Kidney epithelial cell (primary cell): ENCODE measurements at places on chromosomes 1 and 21.

GRCh38 chr1:30108186-30108585, 615.2 kb downstream of the MATN1 start:
- DNase-seq = no peak

GRCh38 chr1:228145463-228146416, 4.0 kb upstream of the GJC2 start:
- DNase-seq = no peak

DNA sequence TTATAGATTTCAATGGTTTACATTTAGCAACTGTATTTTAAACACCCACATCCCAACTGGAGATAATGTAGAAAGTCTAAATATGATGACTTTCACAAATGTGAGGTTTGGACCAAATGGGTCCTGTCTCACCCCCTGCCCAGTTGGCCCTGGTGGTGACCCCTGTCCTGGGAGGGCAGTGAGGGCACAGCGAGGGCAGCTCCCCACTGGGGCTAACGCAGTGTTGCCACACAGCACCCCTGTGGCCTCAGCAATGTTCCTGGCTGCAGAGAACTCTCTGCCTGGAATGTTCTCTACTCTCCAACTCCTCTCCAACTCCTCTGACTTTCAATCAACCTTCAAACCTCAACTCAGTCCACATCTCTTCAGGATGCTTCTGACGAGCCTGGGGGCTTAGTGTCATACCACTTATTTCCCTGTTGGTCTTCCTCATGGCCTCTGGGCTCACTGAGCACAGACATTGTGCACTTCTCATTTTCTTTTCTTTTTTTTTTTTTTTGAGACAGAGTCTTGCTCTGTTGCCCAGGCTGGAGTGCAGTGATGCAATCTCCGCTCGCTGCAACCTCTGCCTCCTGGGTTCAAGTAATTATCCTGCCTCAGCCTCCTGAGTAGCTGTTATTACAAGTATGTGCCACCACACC, 25.8 kb downstream of the KCNA10 start:
- no peak for DNase-seq

DNA sequence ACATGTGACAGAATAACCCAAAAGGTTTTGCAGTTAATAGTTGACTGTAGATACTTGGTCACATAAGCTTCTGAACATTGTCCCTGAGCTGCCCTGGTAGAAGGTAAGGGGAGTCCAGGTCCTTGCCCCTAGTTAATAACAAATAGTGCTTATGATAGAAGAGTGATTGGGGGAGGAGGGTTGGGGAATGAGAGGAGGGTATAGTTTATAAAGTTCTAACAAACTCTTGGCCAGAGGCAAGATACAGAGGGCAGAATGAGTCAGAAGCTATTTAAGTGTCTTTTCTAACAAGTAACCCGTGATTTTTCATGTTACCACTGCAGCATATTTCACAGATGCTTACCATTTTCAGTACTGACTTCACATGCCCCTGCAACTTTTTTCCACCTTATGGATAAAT, 26.7 kb upstream of the MYOCOS start:
- DNase-seq = no peak

DNA sequence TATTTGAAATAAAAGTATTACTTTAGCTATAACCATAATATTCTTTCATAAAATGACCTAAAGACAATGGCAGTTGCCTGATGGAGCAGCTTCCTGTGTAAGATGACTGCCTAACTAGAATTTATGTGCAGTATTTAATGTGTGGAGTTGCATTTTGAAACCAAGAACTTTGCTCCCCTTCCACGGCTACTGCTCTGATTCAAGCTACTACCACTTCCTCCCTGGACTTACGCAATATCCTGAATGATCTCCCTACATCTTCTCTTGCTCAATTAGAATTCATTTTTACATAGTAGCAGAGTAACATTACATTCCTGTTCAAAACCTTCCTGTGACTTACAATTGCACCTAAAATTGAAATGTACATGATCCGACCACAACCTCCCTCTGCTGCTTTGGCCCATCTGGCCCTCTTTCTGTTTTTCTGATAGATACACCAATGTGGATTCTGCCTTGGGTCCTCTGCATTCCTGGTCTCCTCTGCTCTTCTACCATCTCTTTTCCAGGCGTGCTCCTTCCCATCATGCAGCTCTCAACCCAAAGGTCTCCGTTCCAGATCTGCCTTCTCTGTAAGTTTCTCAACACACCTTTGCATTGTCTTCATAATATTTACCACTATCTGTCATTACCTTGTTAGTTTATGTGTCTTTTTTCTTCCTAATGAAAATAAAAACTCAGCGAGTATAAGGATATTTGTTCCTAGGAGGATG, 47.4 kb upstream of the USP25 start:
- DNase-seq = no peak

- no peak for DNase-seq
These were observed 30.2 kb downstream of the NCMAP start for GRCh38 chr1:24586119-24586518.

GRCh38 chr1:27503844-27504587, 14.0 kb upstream of the WASF2 start:
- DNase-seq = no peak

- no peak for DNase-seq
These were observed 82.4 kb upstream of the VAMP3 start for GRCh38 chr1:7688659-7689058.

- no peak for DNase-seq
These were observed 6.8 kb downstream of the PFKFB2 start for GRCh38 chr1:207059881-207060280.

DNA sequence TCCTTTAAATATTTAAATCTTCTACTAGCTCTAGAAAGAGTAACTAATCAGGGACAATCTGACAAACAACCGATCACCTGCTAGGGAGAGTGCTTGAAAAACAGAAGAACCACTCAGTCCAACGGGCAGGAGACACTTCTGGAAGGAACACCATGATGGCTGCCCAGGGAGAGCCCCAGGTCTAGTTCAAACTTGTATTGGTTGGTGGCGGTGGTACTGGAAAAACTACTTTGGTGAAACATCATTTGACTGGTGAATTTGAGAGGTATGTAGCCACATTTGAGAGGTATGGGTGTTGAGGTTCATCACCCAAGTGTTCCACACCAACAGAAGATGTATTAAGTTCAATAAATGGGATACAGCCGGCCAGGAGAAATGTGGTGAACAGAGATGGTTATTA, 4.8 kb upstream of the WDR47 start:
- no peak for DNase-seq

- DNase-seq = peak; percentile 73
These were observed 24.7 kb downstream of the SCCPDH start for GRCh38 chr1:246748867-246749266.

GRCh38 chr1:231188072-231188471, 26.2 kb downstream of the TRIM67 start:
- DNase-seq = no peak

GRCh38 chr1:56495538-56495937, 83.8 kb downstream of the PLPP3 start:
- no peak for DNase-seq

- DNase-seq = no peak
These were observed 7.9 kb upstream of the AK5 start for GRCh38 chr1:77273891-77274290.

- DNase-seq = no peak
These were observed 316.4 kb upstream of the DUSP10 start for GRCh38 chr1:222058249-222058648.

DNA sequence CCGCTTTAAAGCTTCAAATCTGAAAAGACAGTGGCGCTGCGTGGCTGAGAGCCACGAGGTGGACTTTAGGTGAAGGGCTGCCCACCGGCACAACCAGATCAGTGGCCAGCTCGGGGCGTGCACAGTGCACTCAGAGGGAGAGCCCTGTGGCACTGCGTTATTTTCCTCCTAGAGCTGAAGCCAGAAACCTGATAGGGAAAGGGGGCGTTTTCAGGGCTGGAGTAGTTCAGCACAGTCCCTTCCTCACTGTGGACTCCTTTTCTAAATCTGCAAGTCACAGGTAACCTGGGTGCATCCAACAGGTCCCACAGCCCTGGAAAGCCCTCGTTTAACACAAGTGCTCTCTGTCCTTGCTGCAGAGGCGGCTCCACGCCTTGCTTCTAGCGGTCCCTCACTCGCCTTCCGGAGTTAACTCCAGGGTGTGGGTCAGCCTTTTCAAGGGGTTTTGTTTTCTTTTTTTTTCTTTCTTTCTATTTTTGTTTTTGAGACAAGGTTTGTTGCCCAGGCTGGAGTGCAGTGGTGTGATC, 81.2 kb downstream of the GALNT2 start:
- DNase-seq = no peak

- no peak for DNase-seq
These were observed 20.7 kb upstream of the LAX1 start for GRCh38 chr1:203744075-203744972.

DNA sequence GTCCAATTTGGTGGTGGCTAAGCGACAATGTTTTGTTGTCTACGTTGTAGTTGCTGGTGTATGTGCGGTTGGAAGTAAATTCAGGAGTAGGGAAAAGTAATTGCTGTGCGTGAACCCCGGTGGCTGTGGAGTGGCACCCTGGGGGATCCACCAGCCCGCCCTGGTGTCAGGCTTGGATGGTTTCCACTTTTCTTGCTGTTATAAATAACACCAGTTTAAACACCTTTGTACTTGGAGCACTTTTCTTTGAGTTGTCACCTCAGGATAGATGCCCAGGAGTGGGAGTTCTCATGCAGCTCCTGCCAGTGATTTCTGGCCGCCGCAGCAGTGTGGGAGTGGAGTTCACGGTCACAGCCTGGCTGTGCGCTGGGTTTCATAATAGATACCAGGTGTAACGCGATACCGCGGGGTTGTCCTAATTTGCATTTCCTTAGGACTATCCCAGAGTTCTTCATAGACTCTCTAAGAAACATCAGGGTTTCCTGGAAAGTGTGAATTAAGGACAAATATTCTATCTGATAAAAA, 12.8 kb upstream of the TMEM200B start:
- DNase-seq = no peak

GRCh38 chr1:89941110-89941766, 53.7 kb upstream of the ZNF326 start:
- no peak for DNase-seq

- no peak for DNase-seq
These were observed 61.3 kb downstream of the CLIC4 start for GRCh38 chr1:24806588-24806987.

GRCh38 chr21:30447056-30447455, 7.0 kb downstream of the KRTAP15-1 start:
- no peak for DNase-seq

DNA sequence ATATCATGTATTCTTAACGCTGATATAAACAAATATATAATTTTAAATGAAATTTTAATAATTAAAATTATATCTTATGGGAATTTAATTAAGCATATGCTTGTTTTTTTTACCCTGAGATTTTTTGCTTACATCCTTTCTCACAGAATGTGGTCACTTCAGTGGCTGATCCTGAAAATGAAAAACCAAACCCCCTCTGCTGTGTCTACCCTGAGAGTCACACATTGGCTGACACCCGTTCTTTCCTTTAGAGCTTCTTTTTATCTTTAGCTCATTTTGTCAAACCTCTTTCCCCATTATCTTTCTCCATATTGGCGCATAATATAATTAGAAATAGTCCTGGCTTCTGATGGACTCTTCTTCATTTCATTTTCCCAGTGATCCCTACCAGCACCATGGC, 10.8 kb upstream of the CACYBP start:
- DNase-seq = no peak

DNA sequence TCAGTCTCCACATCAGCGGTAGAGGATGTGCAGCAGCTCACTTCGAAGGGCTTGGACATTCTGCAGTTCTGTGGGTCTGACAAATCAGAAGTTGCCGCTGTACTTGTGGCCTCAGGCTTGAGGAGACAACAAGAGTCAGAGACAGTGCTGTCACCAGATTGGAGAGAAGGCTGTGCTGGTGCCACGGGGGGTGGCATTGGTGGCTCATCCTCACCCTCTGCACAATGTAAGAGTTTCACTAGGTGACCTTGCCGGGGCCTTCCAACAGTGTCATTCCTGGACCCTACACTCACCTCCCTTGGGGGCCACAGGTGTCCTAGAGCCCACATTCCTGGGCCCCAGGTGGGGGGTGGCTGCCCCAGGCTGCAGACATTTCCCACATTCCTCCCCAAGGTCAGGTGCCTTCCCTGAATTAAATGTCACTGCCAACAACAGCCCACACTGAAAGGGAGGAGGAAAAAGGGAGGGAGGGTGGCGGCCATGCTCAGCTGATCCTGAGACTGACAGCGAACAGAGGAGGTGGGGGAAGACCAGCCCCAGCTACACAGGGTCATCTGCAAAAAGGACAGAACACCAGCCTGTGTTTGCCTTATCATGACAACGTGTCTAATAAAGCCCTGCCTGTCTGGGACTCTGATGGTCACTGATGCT, 46.4 kb downstream of the TMCC2 start:
- no peak for DNase-seq

DNA sequence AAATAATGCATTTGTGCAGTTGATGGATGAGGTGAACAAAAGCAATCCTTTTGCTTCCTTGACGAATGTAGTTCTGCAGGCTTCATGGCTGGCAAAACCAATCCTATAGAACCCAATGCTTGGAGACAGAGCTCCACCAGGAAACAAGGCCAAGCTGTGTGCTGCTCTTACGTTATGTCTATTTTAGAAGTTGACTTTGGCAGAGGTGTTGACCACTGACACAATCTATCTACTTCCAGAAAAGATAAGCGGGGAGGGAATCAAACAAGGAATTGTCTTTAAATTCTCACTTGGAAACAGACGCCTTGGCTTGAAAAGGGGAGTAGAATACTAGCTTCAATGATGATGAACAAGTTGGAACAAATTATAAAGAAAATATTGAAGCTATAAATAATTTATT, 211.2 kb downstream of the SETD4 start:
- DNase-seq = no peak

DNA sequence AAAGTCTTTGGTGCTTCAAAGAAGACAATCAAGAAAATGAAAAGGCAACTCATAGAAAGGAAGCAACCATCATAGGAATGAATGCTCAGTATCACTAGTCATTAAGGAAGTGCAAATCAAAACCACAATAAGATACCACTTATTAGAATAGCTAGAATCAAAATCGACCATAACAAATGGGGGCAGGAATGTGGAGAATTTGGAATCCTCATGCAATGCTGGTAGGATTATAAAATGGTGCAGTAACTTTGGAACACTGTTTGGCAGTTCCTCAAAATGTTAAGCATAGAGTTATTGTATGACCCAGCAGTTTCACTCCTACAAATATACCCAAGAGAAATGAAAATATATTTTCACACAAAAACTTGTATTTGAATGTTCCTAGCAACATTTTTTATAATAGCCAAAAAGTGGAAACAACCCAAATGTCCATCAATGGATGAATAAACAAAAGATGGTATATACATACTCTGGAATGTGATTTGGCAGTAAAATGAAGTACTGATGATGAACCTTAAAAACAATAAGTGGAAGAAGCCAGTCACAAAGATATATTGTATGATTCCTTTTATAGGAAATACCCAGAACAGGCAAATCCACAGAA, 105.6 kb downstream of the MIS18A start:
- DNase-seq = no peak
